MV-4-11 (cell line): ENCODE measurements at places on chromosomes 16 and 17.

DNA sequence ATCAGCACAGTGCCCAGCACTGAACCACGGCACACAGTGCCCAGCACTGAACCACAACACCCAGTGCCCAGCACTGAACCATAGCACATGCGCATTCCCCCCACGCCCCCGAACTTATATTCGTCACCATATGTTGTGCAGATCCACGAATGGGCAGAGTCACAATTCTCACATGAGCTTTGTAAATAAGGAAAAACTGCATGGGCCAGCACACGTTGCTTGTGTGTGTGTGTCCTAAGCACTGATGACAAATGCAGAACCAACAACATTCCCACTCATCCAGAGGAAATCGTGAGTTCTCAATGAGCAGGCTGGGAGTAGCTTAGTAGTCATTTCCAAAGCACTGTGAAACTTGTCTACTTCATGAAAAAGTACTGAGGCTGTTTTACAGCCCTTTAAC lies 70.0 kb downstream of the ADCY9 start:
- no peak for DNase-seq

- no peak for DNase-seq
Observed at GRCh38 chr17:34755371-34755770, 176.0 kb downstream of the TMEM132E start.

GRCh38 chr16:74888232-74888862 lies 96.6 kb downstream of the WDR59 start:
- no peak for DNase-seq

DNA sequence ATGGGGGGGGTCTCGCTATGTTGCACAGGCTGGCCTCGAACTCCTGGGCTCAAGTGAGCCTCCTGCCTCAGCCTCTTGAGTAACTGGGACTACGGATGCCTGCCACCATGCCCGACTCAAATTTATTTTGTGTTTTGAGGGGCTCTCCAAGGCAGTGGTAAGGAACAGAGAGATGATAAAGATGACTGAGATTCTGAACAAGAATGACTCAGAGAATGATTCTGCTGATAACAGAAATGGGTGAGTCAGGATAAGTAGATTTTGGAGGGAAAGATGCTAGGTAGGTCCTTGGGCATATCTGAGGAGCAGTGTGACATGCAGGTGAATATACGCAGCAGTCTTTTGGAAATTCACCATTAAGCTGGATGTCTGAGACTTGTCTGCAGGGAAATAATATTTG lies 2.6 kb downstream of the TMEM220 start:
- DNase-seq = no peak

GRCh38 chr17:43400943-43401717 lies 2.3 kb downstream of the ARL4D start:
- DNase-seq = no peak

- DNase-seq = no peak
Observed at GRCh38 chr17:67227488-67227887, 17.5 kb downstream of the HELZ start.

DNA sequence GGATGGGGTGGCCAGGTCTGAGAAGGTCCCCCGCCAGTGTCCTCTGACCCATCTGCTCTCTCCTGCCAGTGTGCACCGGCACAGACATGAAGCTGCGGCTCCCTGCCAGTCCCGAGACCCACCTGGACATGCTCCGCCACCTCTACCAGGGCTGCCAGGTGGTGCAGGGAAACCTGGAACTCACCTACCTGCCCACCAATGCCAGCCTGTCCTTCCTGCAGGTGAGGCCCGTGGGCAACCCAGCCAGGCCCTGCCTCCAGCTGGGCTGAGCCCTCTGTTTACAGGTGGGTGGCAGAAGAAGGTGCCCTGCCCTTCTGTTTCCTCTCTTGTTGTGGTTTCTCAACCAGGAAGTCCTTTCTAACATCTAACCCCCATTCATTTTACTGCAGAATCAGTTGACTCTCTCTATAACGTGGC lies 7.1 kb downstream of the ERBB2 start:
- no peak for DNase-seq

DNA sequence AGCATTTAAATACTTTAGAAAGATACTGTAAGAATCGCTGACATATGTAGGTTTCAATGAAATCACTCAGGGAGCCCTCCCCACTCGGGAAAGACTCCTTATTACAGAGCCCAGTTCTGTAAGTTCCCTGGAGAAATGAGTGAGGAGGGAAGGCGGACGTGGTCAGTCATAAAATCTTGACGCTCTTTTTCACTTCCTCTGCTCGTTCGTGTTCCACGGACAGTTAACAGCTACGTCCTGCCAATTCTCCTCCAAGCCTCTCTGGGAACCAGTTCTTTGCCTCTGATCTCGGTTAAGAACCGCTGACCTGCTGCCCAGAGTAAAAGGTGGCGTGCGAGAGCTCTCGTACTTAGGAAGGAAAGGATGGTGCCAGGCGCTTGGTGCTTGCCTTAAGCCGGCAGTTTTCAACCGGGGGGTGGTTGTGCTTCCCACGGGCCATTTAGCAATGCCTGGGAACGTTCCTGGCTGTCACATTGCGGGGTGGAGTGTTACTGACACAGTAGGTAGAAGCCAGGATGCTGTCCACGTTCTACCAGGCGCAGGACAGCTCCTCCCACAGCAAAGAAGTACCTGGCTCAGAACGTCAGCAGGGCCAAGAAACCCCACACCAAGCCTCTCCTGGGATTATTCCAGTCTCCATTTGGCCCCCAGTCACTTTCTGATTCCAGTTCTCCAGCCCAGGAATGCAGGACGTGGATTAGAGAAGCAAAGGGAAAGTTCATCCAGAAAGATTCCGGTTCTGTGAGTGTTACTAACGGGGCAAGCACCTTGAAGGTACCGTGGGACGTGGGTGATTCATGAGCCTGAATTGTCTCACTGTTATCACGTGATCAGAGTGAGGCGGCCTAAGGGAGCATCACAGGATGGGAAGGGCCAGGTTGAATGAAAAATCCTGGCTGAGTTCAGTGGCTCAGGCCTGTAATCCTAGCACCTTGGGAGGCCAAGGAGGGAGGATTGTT lies 87.7 kb downstream of the MRM3 start:
- DNase-seq = peak; percentile 50

DNA sequence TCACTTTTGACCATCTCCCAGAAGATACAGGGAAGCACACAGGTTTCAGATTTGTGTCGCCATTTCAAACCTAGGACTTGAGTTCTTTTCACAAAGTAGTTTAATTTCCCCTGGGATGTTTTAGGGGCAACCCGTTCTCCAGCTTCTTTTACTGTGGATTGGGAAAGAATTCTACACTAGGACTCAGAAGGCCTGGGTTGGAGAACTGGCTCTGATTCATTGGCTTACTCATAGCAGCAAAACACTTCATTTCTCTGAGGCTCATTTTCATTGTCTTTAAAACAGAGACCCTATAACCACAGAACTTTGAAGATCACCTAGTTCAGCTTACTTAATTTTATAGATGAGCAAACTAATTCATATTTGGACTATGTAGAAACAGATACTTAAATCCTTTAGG lies 175.9 kb upstream of the SALL1 start:
- no peak for DNase-seq

- DNase-seq = no peak
Observed at GRCh38 chr17:39899215-39899614, 19.2 kb downstream of the GSDMB start.

GRCh38 chr17:77071925-77072490 lies 68.8 kb upstream of the SEC14L1 start:
- DNase-seq = no peak

- DNase-seq = no peak
Observed at GRCh38 chr17:9472094-9472493, 103.5 kb downstream of the STX8 start.

DNA sequence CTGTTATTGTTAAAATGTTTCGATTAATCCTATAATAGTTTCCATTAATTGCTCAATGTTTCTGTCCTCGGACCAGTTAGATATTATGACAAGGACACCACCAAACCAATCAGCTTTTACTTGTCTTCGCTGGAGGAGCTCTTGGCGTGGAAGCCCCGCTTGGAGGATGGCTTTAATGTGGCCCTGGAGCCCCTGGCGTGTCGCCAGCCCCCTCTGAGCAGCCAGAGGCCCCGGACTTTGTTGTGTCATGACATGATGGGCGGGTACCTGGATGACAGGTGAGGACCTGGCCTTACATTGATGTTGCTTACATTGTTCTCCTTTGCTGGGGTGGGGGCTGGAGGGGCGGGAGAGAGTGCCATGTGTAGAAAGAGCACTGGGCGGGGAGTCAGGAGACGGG lies 3.0 kb downstream of the ENGASE start:
- no peak for DNase-seq

GRCh38 chr16:72073560-72074230 lies 10.7 kb downstream of the HPR start:
- no peak for DNase-seq

DNA sequence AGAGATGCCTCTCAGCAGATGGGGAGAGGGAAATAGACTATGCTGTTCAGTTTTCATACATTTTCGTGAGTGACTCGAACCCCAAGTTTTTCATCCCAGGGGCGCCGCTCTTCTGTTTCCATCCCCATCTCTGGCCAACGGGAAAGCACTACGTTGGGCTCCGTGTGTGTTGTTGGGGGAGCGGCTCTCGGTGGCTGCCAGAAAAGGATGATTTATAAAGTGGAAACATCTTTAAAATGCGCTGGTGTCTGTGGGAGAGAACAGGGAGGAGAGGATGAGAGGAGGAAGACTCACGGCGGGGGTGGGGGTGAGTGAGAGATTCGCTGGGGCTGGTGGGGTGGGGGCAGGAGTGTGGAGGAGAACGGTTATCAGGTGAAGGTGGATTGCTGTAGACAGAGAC lies 5.8 kb downstream of the TBX4 start:
- DNase-seq = no peak

GRCh38 chr16:17348826-17349225 lies 121.9 kb downstream of the XYLT1 start:
- no peak for DNase-seq

GRCh38 chr16:1465567-1465915 lies 9.3 kb downstream of the CLCN7 start:
- no peak for DNase-seq

DNA sequence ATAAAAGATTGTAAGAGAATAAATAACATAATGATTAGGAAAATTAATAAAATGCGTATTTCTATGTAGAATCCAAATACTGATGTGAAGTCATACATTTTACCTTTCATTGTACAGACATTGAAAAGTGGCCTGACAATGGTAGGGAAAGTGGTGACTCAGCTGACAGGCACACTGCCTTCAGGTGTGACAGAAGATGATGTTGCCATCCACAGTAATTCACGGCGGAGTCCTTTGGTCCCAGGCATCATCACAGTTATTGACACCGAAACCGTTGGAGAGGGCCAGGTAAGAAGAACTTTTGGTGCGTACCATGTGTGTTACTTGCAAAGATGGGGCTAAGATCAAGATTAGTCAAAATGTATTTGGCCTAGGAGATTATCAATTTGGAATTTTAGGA lies 232.8 kb downstream of the BCAS3 start:
- DNase-seq = no peak

DNA sequence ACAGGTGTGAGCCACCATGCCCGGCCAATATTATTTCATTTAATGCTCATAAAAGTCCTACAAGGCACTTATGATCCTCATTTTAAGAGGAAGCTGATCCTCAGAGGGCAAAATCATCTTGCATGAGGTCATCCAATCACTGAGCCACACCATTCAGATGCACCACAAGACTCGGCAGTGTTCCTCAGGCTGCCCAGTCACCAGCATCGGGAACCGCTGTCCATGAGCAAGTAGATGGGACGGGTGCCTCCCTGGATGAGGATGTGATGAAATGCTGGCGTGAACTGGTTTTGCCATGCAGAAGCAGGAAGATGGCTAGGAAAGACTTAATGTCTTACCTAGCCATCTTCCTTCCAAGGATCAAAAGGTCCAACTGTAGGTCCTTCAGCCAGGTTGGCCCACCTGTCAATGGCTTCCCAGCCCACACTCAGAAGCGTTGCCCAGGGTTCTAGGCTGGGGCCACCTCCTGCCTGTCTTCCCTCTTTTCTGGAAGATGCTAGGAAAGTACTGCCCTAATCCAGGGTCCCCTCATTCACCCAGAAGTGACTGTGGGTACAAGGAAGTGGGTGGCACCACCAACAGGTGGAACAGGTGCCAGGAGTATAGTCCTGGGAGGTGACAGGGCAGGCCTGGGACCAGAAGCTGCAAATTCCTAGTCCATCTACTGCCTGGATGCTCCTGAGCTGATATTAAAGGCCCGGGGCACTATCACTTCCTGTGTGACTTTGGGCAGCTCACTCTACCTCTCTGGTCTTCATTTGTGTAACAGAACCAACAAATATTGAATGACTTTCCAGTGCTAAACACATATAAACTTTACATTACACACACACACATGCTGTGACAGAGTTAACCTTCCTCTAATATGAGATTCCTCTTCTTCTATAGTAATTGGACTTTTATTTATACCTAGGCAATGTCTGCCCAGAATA lies 32.2 kb upstream of the CRYBA1 start:
- peak; percentile 44 for DNase-seq

- DNase-seq = no peak
Observed at GRCh38 chr17:37779554-37779953, 34.7 kb upstream of the HNF1B start.

GRCh38 chr17:50420419-50421112 lies 5.5 kb upstream of the ACSF2 start:
- DNase-seq = peak; percentile 70

DNA sequence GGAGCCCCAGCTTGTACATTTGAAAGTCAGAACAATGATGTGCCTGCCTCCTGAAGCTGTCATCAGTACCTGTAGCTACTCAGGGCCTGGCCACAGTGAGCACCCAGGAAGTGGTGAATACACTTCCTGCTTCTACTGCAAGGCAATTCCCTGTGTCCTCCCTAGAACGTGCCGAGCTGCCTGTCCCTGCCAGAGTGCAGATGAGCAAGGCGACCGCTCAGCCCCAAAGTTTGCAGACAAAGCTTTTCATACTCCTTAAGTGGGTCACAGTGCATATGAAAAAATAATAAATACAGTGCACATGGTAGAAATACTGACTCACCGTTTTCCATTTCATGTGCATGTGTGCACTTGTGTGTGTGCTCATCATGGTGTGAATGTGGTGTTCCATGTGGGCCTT lies 77.3 kb downstream of the MPRIP start:
- no peak for DNase-seq

DNA sequence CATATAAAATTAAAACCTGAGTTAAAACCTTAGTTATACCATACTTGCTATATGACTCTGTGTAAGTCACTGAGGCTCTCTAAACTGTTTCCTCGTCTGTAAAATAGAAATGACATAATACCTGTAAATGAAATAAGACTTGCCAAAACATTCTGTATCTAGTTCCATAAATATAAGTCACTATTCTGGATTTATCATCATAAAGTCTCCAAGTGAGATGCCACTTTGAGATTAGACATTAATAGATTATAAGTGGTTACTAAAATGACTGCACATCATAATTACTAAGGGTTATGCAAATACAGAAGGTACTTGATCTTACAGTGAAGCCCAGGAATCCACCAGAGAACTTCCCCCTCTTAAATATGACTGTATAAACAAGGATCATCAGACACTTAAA lies 12.0 kb upstream of the BRIP1 start:
- no peak for DNase-seq

GRCh38 chr16:59684911-59685310 lies 950.8 kb upstream of the GOT2 start:
- no peak for DNase-seq
